ENCODE measurements at places on chromosomes 5 and 9.

- DNase-seq: no peak
Observed at GRCh38 chr5:151186538-151186937, 29.0 kb upstream of the ANXA6 start.

- DNase-seq: no peak
Observed at GRCh38 chr9:136881691-136882108, 4.6 kb upstream of the TRAF2 start.

GRCh38 chr5:171978519-171978918 lies 27.9 kb downstream of the FBXW11 start:
- no peak for DNase-seq

- DNase-seq: no peak
Observed at GRCh38 chr5:76144513-76145274, 61.5 kb downstream of the SV2C start.

DNA sequence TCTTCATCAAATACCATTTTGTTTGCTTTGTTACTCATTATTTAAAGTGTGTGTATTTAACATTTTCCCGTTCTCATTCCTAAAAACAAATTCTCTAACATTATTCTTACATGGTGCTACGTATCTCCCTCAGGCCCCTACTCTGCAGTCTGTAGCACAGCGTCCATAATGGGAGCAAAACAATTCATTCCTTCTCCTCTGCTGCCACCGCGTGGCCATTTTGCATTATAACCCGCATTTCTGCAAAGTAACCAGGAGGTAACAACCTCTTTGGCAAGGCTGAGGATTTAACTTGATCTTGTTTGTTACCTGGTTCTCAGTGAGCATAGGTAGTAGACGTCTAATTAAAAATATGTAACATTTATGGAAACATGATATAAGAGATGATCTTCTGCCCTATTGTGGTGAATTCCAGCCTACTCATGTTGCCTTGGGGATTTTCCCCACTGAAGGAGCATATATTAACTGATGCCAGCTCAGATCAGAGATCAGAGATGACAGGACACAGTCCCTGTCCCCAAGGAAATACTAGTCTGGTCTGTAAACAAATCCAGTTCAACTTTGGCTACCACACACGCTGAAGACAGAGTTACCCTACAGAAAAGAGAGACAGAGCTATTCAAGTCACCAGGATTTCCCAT lies 10.5 kb downstream of the OR1K1 start:
- peak; percentile 45 for DNase-seq

DNA sequence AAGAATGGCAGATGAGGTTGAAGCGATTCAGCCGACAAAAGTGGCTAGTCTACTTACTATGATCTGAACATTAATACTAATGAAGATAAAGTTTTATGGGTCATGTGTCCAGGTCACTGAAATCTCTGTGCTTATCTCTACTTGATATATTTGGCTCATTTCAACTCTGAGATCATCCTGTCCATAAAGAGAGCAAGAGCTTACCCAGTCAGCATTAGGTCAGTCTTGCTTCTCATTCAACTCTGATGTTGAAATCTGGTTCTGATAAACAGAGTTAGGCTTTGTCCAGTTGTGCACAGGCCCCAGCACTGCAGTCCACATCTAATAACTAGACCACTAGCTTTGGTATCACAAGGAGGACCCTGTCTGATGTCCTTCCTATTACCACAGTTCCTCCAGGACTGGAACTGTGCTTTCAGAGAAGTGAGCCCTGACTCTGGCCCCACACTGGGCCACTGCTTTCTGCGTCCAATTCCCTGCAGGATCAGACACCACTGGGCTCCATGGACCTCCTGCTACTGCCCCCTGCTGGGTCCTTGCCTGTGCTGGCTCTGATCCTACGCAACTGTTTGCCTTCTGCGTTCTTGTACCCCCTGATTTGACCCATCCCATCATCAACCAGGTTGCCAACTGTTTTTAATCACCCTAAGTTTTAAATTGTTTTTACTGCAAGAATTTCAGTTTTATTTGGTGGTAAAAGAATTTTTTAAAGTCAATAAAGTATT lies 23.7 kb upstream of the FAM120A start:
- DNase-seq: no peak

DNA sequence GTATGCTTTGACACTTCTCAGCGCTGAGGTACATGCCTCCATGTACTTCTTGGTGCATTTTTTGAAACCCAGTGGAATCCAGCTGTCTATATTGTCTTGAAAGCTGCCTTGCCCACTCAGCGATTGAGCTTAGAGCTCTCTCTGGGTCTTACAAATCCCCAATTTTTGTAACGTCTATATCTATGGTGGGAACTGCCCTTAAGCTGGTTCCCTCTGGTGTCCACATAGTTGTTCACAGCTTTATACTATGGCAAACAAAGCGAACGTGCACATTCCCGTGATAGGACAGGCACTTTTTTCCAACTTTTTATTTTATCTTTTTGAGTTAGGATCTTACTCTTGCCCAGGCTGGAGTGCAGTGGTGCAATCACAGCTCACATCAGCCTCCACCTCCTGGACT lies 20.9 kb downstream of the CDHR2 start:
- no peak for DNase-seq

DNA sequence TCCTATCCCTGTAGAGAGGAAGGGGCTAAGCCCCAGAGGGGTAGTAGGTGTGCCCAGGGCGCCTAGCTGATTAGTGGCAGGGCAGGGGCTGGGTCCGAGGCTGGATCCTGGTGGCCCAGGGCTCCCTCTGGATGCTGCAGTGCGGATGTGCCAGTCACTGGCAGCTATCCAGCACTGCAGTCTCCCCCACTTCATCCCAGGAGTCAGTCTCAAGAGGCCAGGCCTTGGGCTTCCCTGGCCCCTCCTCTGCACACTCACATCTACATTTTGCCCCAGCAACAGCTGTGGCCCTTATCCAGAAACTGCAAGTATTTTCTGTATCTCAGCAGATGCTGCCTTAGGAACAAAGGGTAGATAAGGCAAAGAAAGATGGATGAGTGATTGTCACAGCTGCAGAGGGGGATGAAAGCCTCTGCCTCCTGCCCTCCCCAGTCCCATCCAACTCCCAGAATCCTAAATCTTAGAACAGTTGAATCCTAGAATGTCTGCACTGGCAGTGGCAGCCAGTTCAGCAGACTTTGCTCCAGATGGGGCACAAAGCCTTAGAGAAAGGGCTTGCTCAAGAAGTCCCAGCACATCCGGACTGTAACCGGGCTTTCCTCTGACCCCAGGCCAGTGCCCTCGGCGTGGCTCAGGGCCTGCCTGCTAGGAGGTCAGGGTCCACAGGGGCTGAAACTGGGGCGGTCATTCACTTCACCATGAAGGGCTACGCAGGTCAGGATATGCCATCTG lies 1.6 kb downstream of the ANXA6 start:
- no peak for DNase-seq

DNA sequence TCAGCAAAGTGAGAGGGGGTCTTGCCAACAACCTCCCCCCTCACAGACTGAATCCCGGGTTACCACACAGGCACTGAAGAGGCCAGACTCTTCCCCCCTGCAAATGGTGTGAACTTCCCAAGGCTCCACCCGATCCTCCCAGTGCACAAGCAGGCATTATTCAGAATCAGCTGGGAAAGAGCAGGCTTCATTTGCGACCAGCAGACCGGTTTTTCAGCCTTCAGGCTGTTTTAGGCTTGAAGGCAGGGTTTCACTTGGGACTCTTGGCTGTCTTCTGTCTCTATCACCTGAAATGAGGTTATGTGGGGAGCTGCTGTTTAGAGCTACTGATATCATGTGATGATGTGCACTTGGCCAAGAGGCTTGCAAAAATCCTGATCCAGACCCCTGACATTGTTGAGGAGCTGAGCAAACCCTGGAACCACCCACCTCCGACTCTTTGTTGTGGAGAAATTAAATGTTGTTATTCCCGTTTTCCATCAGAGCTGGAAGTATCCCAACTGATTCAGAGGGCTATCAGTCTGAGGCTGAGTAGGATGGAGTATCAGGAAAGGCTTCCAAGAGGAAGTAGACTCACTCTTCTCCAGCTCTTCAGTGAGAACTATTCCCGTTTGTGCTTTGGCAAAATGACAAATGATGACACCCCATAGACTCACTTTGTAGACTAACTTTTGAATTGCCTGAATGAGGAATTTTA lies 63.3 kb upstream of the ZFR start:
- DNase-seq: no peak

GRCh38 chr9:6149315-6149714 lies 66.3 kb upstream of the IL33 start:
- no peak for DNase-seq

DNA sequence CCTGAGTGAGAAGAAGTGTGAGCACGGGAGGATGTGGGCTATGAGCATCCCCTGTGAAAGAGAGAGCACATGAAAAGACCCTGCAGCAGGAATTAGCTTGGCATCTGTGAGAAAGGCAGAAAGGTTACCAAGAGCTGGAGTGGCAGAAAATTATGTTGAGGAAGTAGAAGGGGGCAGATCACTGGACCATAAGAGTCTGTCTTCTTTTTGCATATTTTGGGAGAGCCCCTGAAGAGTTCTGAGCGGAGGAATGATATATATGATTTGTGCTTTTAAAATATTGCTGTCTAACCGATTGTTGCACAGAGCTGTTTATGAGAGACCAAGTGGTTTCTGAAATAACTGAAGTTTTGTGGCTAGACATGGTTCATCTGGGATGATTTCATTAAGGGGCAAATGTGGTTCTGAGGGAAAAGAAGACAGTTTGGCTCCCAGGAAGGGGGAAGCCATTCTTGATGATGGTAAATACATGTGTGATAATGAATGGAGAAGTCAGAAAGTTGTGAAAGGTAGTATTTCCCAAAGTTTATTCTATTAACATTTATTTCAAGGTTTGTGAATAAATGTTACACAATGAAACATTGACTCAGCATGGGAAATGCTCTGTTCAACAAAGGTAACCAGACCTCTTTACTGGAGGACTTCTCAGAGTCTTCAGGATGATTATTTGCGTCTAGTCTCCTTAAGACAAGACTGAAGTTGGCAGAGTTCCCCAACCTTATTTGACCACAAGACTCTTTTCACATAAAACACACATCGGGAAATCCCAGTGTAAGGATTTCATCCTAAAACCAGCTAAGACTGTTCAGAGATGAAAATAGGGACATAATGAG lies 31.5 kb upstream of the ADRB2 start:
- DNase-seq: no peak

GRCh38 chr5:7869474-7870136 lies 657 bp downstream of the MTRR start:
- no peak for DNase-seq

DNA sequence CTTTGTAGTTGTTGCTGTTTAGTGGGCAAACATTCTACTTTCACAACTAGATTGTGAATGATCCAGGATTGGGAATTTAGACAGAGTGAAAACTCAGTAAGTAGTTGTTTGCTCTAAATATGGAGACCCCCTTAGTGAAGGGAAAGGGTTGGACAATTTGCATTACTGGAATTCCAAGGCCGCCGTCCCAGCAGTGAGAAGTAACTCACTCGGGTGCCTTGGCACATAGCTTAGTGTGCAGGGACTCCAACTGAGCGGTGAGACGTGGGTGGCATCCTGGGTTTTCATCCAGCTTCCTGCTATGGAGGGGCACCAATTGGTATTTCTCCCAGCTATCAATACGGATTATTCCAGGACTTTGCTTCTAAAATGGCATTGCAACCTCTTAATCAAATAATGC lies 69.7 kb upstream of the FCN1 start:
- no peak for DNase-seq

Data from stimulated activated CD4-positive, alpha-beta T cell treated with anti-CD3 and anti-CD28 coated beads, TNF-alpha, amount 100 ng/mL, for 1 hour (primary cell).